ENCODE measurements at places on chromosomes 6 and 20. TPM values are rescaled to one million over a fixed set of nuclear protein-coding genes. Genes with fewer than 3 reads are reported as not detected.

The RAE1 gene
- total RNA-seq: 30.9 TPM

The ZBTB2 gene
- total RNA-seq: 8.9 TPM

The TMEM74B gene
- total RNA-seq: not detected

The SUMO4 gene
- 1.7 TPM for total RNA-seq

The WASF1 gene
- 17.3 TPM for total RNA-seq

The TSPO2 gene
- not detected for total RNA-seq

The PROKR2 gene
- total RNA-seq: not detected

The SLC22A1 gene
- total RNA-seq: 1.3 TPM

The XKR7 gene
- under 0.01 TPM for total RNA-seq

The CD40 gene
- 8.8 TPM for total RNA-seq

The TBC1D32 gene
- total RNA-seq: 20.5 TPM

The MGME1 gene
- 24.1 TPM for total RNA-seq

The BAG2 gene
- 23.4 TPM for total RNA-seq

The PTPRA gene
- 36.2 TPM for total RNA-seq

The SPDEF gene
- total RNA-seq: not detected

The SLC2A10 gene
- total RNA-seq: 90.1 TPM

The PRL gene
- not detected for total RNA-seq

The BNIP5 gene
- not detected for total RNA-seq

The CTCFL gene
- total RNA-seq: not detected

The ENTPD6 gene
- total RNA-seq: 86.0 TPM

The LY6G6F gene
- total RNA-seq: not detected

The RAB32 gene
- total RNA-seq: 119 TPM

The NT5E gene
- total RNA-seq: 428 TPM

The C6orf58 gene
- total RNA-seq: not detected

The LPA gene
- not detected for total RNA-seq

The SOX18 gene
- total RNA-seq: 0.29 TPM

The AGER gene
- total RNA-seq: 0.50 TPM

The GTSF1L gene
- total RNA-seq: not detected

The THBS2 gene
- total RNA-seq: 141 TPM

The FAM209B gene
- total RNA-seq: not detected

The PTGIS gene
- total RNA-seq: 255 TPM

The ISM1 gene
- not detected for total RNA-seq

The PLCB4 gene
- total RNA-seq: 9.3 TPM

The DUSP22 gene
- total RNA-seq: 22.3 TPM

The CEP85L gene
- 22.2 TPM for total RNA-seq

The BACH2 gene
- total RNA-seq: 0.87 TPM

The CLIC5 gene
- not detected for total RNA-seq

The DHX35 gene
- 12.1 TPM for total RNA-seq

The HLA-DOB gene
- total RNA-seq: 0.29 TPM

The ACAT2 gene
- 76.8 TPM for total RNA-seq

The ABHD16B gene
- not detected for total RNA-seq

The WFDC5 gene
- not detected for total RNA-seq

The TMC2 gene
- total RNA-seq: not detected

The RAMACL gene
- total RNA-seq: 2.5 TPM

The PRR18 gene
- total RNA-seq: not detected

The TFAP2C gene
- not detected for total RNA-seq

The LGSN gene
- not detected for total RNA-seq

All from smooth muscle cell of trachea (primary cell).